CD8-positive, alpha-beta T cell (primary cell): ENCODE measurements at places on chromosomes 4 and X.

GRCh38 chrX:34903316-34903715 lies 39.3 kb upstream of the FAM47B start:
- DNase-seq, result no peak

DNA sequence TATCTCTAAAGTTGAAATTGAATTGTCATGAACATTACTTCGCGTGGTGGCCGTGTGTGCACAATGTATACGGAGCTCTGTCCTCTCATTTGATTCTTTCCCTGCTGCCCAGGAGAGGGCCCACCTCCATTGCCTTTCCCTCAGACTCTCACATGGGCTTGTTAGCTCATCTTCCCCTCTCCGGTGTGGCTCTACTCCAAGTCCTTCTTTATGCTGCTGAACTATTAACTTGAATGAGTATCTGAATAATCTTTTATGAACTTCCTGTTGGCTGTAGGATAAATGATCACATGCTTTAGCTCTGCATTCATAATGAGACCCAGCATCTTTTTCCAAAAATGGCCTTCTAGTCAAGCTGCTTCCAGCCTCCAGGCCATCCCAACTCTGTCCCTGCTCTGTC lies 68.8 kb upstream of the CLNK start:
- no peak for DNase-seq

DNA sequence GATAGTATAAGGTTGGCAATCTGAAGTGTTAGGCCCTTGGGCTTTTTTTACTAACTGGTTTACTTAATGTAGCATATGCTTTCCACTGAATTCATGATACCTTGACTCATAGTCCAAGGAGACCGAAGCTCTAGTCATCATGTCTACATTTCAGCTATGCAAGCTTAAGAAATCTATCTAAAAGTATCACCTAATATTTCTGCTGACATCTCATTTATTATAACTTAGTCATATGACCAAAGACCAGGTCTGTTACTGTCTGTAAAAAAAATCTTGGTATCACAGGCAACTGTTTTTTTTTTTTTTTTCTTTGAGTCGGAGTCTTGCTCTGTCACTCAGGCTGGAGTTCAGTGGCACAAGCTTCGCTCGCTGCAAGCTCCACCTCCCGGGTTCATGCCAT lies 814.0 kb upstream of the NDST4 start:
- DNase-seq, result no peak

- no peak for DNase-seq
Observed at GRCh38 chrX:101385795-101386541, at the start of gene BTK. BTK (minus strand) TSS chrX:101386191; CDS start chrX:101375284, 10,907 bp downstream.

DNA sequence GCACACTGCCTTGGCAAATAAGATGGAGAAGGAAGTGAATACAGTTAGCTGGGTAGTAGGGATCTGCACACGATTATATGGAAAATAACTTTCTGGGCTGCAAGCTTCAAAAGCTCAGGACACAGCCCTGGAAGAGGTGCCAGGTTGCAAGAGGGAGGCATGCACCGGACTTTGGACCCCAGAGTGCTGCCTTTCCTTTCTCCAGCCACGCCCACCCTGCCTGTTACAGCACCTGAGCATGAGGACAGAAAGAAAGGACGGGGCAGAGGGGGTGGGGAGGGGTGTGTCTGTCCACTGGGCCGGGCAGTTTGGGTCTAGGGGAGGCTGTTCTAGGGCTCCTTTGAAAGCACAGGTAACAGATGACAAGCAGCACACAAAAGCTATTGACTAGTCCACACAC lies 152.8 kb downstream of the ENPP6 start:
- no peak for DNase-seq

DNA sequence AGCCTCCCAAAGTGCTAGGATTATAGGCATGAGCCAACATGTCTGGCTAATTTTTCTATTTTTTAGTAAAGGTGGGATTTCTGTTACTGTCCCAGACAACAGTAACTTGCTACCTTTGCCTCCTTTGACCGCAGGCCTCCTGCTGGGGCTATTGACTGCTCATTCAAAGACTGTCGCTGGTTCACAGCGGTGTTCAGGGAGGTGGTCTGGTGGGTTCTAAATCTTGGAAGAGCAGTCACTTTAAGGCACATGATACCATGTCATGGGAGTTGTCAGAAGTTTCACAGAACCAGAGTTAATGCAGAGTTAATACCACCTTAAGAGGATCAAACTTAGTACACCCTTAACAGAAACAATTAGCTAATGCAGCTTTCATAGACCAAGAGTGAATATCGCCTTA lies 3.8 kb downstream of the ASMT start:
- no peak for DNase-seq

- no peak for DNase-seq
Observed at GRCh38 chr4:155629183-155629825, 37.3 kb upstream of the GUCY1A1 start.

DNA sequence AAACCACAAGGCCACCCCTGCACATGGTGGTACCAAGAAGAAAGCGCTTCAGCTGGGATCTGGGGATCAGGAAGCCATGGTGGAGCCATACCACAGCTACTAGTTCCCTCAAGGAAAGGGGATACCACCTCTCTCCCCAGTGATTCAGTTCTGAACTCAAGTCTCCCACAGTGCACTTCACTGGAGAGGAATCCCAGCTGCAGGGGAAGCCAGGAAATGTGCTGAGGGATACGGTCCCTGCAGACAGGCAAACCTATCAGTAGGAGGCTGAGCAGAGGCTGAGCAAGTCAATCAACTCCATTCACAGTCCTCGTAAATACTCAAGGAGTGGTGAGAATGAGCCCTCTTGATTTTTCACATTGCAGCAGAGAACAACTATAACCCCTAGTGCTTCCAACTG lies 11.0 kb downstream of the TMEM192 start:
- DNase-seq, result no peak

- no peak for DNase-seq
Observed at GRCh38 chr4:41142376-41143310, 71.7 kb downstream of the APBB2 start.

DNA sequence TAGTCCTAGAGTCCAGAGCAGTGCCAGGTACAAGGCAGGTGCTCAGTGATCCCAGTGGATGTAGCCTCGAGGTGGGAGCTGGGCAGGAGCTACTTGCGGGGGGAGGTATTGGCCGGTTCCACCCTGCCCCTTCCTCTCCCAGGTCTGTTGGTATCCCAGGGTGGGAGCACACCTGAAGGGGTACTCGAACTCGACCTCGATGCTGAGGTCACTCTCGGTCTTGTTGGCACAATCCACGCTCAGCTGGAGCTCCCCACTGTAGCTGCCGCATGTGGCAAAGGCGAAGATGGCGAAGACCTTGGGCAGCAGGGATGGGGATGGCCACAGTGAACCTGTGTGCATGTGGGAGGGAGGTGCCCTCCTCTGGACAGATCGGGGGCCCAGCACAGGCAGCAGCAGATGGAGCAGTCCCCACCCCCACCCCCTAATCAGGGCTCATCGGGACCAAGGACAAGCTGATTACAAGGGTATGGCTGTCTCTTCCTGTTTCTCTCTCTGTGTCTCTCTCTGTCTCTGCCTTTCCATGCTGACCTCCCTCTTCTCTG lies 2.4 kb downstream of the SYP start:
- no peak for DNase-seq

DNA sequence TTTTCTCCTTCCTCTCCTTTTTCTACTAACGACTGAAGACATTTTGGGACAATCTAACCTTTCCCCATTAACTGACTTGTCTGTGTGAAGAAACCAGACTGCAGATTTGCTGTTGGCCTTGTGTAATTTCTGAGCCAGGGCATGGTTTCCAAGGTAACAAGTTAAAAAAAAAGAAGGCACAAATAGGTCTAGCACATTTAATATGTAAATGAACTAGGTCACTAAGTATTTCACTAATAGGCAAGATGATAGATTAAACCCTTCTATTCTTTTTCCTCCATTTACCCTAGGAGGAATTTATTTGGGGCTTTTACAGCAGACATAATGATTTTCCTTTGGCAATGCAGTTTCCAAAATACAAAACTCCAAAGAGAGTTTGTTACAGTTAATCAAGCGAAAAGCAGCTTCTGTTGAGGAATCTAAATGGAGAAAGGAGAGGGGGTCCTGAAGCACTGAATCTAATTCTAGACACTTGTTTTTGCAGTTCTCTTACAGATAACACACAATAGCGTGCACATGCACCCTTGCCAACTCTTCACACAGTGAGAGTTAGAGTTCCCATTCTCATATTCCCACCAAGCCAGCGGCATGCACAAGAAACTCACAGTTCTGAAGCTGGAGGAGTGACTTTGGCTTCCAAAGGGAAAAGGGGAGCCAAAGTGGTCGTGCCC lies 72.0 kb downstream of the TSPAN5 start:
- DNase-seq, result no peak

DNA sequence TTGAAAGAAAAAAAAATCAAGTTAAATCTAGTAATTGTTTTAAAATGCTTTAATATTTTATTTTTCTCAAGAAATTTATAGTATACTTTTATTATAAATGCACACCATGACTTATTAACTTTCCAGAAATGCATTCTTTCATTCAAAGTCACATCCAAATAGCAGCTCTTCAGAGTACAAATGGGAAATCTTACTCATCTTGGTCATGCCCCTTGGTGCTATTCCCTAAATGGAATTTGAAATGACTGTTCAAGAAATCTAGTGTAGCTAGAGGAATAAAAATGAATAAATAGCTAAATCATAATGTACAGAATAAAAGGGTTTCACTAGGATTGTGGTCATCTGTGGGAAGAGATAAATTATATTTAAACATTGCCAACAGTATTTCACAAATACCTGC lies 1139.7 kb downstream of the PCDH18 start:
- no peak for DNase-seq

GRCh38 chr4:140893939-140894338 lies 137.8 kb upstream of the TBC1D9 start:
- DNase-seq, result no peak

GRCh38 chrX:69163936-69164741 lies 1.1 kb downstream of the PJA1 start:
- peak; percentile 47 for DNase-seq

- no peak for DNase-seq
Observed at GRCh38 chr4:792626-793092, 33.3 kb downstream of the CPLX1 start.

GRCh38 chr4:94489098-94489497 lies 37.4 kb downstream of the PDLIM5 start:
- DNase-seq, result no peak

GRCh38 chr4:55398966-55399365 lies 3.2 kb downstream of the TMEM165 start:
- no peak for DNase-seq

- no peak for DNase-seq
Observed at GRCh38 chrX:139851730-139852129, 81.1 kb downstream of the ATP11C start.

DNA sequence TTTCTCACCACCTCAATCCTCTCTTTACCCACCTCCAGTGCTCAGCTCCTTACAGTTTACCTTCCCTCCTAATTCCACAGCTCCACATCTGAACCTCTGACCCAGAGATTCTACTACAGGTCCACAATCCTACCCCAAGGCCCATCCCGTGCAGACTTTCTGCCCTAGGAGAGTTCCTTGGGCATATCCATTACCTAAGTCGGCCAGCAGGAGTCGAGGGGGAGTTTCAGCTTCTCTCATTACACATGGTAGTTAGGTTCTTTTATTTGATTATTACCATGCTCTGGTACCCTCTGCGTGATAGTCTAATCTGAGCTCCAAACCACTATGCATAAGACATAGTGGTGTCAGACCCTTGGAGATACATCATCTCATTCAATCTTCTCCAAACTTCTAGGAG lies 117.9 kb downstream of the SH3RF1 start:
- DNase-seq, result no peak

- no peak for DNase-seq
Observed at GRCh38 chrX:153502131-153502530, 7.4 kb downstream of the BGN start.

GRCh38 chr4:115437739-115438138 lies 324.3 kb upstream of the NDST4 start:
- no peak for DNase-seq

GRCh38 chr4:163164591-163164990 lies 2.1 kb downstream of the NAF1 start:
- no peak for DNase-seq

DNA sequence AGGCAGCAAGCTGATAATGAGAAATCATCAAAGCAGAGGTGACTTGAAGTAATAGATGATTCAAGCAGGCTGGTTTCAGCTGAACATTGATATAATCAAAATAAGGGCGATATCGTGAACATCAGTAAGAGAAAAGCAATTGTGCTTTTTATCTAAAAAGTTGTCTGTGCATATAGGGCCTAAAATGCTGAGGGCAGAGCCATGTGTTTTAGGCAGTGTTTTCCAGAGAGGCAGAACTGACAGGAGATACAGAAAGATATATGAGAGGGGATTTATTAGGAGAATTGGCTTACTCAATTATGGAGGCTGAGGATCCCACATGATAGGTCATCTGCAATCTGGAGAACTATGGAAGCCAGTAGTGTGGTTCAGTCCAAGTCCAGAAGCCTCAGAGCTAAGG lies 136.5 kb upstream of the NPY2R start:
- DNase-seq, result no peak

GRCh38 chrX:148938348-148938747 lies 437.9 kb downstream of the AFF2 start:
- DNase-seq, result no peak

DNA sequence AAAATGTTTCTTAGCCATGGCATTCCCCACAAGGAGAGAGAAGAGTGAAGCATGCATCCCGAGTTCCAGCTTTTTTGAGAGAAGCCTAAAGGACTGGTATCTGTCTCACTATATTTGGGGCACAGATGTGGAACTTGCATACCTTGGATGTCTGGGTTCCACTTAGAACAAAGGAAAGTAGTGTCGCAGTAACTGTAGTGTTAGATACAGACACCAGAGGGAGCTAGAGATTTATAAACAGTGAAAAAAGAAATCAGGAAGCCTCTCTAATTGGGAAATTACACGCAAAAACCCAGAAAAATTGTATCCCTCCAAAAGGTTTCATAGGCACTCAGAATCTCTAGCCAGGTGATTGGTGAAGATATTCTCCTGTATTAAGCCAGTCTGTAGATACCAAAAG lies 34.4 kb downstream of the AGTR2 start:
- DNase-seq, result no peak

DNA sequence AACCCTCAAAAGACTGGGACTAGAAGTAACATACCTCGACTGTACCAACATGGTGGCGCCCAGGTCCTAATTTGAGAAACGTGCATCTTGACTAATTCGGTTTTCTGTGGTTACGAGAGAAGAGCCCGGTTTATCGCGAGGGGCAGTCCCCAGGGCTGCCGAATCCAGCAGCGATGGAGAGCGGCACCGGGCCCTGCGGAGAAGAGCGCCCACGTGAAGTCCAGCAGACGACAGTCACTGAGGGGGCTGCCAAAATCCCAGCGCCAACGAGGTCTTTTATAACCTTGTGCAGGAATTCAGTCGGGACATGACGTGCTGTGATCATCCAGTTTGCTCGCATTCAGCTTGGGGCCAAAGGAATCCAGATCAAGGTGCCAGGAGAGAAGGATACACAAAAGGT lies 187.5 kb upstream of the SLITRK2 start:
- DNase-seq, result no peak

DNA sequence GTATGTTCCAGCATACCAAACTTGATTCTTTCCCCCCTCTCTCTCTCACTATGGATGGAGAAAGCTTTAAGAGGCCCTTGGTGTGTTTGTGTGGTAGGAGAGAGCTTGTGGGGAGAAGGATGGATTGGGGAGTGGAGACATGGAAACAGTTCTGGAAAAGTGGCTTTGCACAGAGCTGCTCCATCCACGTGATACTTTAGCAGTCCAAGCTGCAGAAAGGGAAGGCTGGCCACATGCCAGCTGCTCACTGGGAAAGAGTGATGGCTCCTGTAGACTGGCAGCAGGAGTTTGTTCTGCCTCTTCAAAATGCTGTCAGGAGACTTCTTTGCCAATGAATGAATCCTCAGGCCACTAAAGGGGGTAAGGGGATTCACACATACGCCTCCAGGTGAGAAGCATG lies 21.7 kb upstream of the SEC24B start:
- DNase-seq, result no peak
